CD4-positive, alpha-beta T cell treated with Interleukin-15 for 1 hour (primary cell): ENCODE measurements at places on chromosomes 6 and 20.

GRCh38 chr20:42639140-42639539 is 550.6 kb downstream of the PTPRT start:
- DNase-seq: no peak

DNA sequence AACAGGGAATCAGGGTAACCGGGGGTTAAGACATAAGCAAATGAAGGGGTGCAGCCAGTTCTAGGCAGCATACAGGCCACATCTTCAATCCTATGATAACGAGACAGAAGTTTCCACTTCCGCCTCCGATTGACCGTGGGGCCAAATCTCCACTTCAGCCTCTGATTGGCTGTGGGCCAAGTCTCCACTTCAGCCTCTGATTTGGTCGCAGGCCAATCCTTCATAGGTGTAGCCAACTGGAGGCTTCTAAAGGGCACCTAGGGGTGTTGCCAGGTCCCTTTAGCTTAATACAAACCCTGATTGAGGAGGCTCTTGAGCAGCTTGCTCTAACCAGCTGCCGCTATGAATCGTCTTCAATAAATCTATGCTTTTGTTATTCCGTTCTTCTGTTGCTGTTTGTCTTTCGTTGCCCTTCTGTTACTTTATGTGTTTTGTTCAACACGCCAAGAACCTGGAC is 2.1 kb upstream of the ERGIC3 start:
- peak; percentile 53 for DNase-seq

- DNase-seq: no peak
Observed at GRCh38 chr6:137653706-137654059, 159.5 kb upstream of the OLIG3 start.

DNA sequence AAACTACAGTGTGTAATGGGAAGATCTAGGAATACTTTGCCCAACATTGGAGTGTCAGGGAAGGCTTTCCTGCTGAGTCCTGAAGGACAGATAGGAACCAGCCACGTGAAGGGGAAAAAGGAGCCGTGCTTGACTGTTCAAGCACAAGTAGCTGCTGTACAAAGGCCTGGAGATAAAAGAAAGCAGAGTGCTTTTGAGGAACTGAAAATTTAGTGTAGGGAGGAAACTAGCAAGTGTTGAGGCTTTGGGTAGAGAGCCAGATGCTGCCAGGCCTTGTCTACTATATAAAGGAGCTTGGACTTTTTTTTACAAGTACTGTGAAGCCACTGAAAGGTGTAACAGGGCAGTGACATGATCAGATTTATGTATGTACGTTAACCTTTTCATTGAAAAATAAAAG is 39.0 kb downstream of the DSE start:
- peak; percentile 36 for DNase-seq

- peak; percentile 72 for DNase-seq
Observed at GRCh38 chr20:51525241-51526105, 17.0 kb downstream of the NFATC2 start.

DNA sequence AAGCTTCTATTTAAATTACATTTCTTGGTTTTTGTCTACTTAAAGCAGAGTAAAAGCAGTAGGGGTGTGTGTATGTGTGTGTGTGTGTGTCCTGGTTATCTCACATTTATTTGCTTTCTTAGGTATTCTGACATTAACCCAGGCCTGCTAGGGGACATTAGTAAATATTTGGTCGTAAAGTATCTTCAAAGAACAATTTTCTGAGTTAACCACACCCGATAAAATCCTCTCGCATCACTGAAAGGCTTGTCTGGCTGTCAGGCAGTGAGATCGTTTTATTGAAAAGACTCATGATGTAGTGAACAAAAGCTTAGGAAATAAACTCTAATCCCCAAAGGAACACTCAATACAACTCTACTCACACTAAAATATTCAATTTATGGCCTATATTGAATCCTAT is 77.9 kb downstream of the ZNF217 start:
- DNase-seq: no peak

GRCh38 chr6:163231356-163232014 is 183.0 kb upstream of the QKI start:
- DNase-seq: no peak

- no peak for DNase-seq
Observed at GRCh38 chr20:3183896-3184612, 10.7 kb upstream of the LZTS3 start.

GRCh38 chr6:122894791-122895190 is 101.2 kb upstream of the CLVS2 start:
- DNase-seq: no peak

GRCh38 chr6:135086414-135086764 is 31.8 kb upstream of the HBS1L start:
- DNase-seq: no peak

GRCh38 chr20:16821211-16822089 is 73.3 kb downstream of the OTOR start:
- no peak for DNase-seq

- DNase-seq: no peak
Observed at GRCh38 chr6:131367206-131367873, 205.7 kb upstream of the ARG1 start.

DNA sequence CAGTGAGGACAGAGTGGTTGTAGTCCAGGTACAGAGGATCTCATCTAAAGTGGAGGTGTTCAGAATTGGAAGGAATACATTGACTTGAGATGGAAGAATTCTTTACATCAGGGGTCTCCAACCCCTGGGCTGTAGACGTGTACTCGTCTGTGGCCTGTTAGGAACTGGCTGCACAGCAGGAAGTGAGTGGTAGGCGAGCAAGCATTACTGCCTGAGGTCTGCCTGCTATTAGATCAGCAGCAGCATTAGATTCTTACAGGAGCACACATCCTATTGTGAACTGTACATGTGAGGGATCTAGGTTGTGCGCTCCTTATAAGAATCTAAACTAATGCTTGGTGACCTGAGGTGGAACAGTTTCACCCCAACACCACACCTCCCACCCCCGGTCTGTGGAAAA is 121.1 kb downstream of the CDKAL1 start:
- no peak for DNase-seq

DNA sequence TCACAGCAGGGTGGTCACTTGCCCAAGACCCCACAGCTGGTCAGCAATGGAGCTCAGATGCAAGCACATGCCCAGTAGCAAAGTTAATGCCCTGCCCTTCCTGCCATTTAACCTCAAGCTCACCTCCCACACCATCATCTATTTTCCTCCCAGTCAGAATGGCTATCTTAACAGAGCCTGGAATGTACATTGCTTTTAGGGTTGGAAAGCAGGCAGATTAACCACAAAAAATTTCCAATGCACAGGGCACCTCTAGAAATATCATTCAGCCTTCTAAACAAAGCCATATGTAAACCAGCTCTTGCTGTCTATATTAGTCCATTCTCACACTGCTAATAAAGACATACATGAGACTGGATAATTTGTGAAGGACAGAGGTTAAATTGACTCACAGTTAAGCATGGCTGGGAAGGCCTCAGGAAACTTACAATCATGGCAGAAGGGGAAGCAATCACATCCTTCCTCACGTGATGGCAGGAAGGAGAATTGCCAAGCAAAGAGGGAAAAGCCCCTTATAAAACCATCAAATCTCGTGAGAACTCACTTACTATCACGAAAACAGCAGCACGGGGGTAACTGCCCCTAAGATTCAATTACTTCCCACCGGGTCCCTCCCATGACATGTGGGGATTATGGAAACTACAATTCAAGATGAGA is 106.9 kb downstream of the FYN start:
- no peak for DNase-seq
